IMR-90 (cell line): ENCODE measurements at places on chromosomes 2 and 18.

DNA sequence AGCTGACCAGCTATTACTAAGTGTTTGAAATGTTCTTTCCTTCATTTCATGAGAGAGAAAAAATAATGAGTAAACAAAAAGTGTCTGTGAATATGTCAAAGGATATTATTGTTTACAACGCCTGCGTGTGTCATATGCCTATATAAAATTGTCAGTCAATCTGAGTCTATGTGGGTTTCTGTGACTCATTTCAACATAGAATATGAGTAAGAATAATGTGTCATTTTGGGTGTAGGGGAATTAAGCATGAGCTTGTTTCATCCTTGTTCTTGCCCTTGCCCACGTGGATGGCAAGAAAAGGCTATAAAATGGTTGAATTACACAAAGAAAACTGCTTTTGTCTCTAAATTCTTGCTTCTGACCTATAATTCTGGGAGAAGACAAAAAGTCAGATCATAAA, 466.0 kb downstream of the PTH2R start:
- DNase-seq, result no peak

DNA sequence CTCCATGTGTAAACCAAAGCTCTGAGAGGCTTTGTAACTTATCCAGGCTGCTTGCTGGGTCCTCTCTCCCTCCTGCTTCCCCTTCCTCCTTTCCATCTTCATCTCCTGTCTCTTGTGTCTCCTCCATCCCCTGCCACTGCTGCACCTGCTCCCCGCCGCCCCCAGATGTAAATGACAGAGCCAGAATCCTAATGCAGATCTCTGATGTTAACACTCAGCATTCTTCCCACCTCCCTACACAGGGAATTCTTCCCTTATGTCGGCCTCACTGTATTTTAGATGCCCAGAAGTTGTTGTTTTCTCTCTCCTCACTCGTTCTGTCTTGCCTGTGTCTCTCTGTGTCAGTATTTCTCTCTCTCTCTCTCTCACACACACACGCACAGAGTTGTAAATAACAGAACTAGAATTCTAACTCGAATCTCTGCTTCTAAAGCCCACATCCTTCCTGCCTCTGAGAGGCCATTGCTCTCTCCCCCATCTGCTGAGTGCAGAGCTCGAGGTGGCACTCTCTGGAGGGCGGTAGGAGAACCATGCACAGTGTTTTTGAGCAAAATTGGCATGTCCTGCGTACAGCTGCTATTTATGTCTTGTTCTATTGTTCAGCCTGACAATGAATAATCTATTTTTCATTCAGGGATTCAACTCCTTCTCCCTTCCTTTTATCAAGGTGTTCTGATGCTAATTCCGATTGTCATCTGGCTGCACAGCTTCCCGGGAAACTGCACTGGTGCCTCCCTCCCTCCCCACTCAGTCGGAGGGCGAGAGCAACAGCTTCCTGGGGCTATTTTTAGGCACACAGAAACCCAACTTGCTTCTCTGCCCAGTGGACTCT, 219.9 kb downstream of the SH3RF3 start:
- no peak for DNase-seq

- no peak for DNase-seq
Measured at GRCh38 chr18:49646873-49647272, 85.0 kb downstream of the LIPG start.

GRCh38 chr2:172311921-172312345, 115.5 kb upstream of the ITGA6 start:
- DNase-seq, result no peak
